ENCODE measurements at places on chromosomes 2 and 18. TPM values are rescaled to one million over a fixed set of nuclear protein-coding genes. Genes with fewer than 3 reads are reported as not detected.

DNA sequence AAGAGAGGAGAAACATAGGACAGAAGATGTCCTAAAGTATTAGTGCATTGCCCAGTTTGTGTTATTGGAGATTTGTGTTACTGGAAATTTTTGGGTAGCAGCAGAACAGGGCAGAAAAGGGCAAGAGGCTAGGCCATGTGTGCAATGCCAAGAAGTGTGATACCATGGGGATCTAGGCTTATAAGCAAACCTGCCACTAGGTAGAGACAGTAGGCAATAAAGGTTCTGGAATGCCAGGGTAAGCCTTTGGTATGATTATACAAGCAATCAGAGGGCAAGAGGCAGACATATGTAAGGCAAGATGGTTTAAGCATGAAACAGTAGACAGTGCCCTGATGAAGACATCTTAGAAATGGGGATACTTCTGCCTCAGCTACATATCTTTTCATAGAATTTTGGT lies 12.3 kb upstream of the CERS6 start:
- no peak overlapping the region for H3K27ac ChIP-seq
- no peak overlapping the region for H3K4me3 ChIP-seq
- no peaks in the 10 kb centered on the region for H3K27me3 ChIP-seq
- DNase-seq: no peak
- peaks cover 2% of the 10 kb centered on the region for H3K4me1 ChIP-seq

FOXD4L1 gene
- total RNA-seq: 0.14 TPM

OXER1 gene
- 1.1 TPM for total RNA-seq

DNA sequence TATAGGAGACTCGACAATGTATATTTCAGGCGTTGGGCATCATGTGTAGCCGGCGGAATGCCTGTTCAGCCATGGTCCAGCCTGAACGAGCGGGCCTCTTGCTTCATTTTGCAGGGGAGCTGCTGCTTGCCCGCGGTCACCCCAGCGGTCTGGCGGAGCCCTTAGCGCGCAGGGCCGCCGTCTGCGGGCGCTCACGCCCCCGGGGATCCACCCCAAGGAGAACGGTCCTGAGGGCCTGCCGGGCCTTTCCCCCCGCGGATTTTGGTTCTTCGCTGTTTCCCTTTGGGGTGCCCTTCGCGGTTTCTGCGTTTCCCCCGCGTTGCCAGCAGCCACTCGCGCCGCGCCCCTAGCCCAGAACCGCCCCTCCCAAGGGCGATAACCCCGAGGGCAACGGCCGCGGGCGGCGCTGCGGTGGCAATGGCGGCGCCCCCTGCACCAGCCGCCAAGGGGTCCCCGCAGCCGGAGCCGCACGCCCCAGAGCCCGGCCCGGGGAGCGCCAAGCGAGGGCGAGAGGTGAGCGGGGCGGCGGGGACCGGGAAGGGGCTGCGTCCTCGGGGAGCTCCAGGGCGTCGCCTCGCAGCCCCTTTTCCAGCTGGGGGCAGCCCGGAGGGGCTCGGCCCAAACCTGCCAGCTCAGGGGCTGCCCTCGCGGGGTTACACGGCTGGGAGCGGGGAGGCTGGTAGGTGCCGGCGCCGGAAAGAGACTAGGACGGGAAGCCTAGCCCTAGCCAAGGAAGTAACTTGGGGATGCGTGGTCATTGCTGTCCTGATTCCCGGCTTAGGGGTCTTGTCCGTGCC lies at the start of gene MFSD2B:
TSS of gene MFSD2B (plus strand) at position 406 of the 797 bp plus-strand sequence. CDS start at position 418, 12 bp downstream.
- peaks cover 42% of the 10 kb centered on the region for H3K27me3 ChIP-seq
- H3K27ac ChIP-seq: no peak within 1 kb of the TSS
- no peak within 1 kb of the TSS for H3K4me3 ChIP-seq

KCNK3 gene
- not detected for total RNA-seq

AQP4 gene
- total RNA-seq: not detected

DNA sequence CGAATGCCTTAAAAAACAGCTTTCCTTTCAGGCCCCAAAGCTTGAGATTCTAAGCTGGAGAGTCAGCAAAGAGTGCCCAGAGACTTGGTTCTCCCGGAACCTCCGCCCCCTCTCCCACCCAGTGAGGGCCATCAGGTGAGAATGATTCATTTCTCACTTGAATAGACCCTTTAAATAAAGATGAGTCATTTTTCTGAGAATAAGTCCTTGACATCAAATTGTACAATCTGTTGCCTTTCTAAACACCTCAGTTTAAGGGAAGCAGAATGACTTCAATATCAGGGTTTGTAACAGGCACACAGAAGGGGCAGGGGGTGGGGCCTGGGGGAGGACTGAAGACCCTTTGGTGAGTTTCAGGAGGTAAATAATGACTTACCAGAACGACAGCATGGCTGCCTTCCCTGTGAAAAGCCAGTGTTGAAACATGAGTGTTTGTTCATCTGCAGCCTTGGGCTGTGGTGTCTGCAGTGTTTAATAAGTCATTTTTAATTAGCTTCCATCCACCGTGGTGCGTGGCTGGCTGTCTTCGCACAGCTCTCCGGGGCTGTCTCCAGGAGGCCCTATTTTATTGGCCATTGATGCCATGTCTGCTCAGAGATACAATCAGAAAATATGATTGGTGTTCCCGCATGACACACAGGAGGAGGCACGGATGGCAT lies 134.9 kb upstream of the ZNF236 start:
- peak overlapping the region; percentile 74 for H3K27ac ChIP-seq
- peaks cover 21% of the 10 kb centered on the region for H3K27me3 ChIP-seq
- peaks cover 15% of the 10 kb centered on the region for H3K4me1 ChIP-seq
- DNase-seq: no peak
- no peak overlapping the region for H3K4me3 ChIP-seq

SCYGR4 gene
- total RNA-seq: not detected

ALKAL2 gene
- 16.3 TPM for total RNA-seq

SDC1 gene
- 0.62 TPM for total RNA-seq

GRCh38 chr18:7452331-7452730 lies 114.8 kb upstream of the PTPRM start:
- no peak for DNase-seq
- no peak overlapping the region for H3K4me3 ChIP-seq
- H3K36me3 ChIP-seq: no peaks in the 10 kb centered on the region
- no peaks in the 10 kb centered on the region for H3K27me3 ChIP-seq

- H3K36me3 ChIP-seq: no peaks in the 10 kb centered on the region
- no peaks in the 10 kb centered on the region for H3K27me3 ChIP-seq
- H3K4me3 ChIP-seq: no peak overlapping the region
- no peak for DNase-seq
Measured at GRCh38 chr2:166814335-166814734, 73.9 kb upstream of the XIRP2 start.

GRCh38 chr2:168449419-168449818 lies 6.7 kb upstream of the CERS6 start:
- H3K36me3 ChIP-seq: peaks cover 4% of the 10 kb centered on the region
- H3K27ac ChIP-seq: no peak overlapping the region
- H3K4me3 ChIP-seq: no peak overlapping the region
- H3K4me1 ChIP-seq: peaks cover 11% of the 10 kb centered on the region
- DNase-seq: no peak

CYTIP gene
- total RNA-seq: 206 TPM

DNA sequence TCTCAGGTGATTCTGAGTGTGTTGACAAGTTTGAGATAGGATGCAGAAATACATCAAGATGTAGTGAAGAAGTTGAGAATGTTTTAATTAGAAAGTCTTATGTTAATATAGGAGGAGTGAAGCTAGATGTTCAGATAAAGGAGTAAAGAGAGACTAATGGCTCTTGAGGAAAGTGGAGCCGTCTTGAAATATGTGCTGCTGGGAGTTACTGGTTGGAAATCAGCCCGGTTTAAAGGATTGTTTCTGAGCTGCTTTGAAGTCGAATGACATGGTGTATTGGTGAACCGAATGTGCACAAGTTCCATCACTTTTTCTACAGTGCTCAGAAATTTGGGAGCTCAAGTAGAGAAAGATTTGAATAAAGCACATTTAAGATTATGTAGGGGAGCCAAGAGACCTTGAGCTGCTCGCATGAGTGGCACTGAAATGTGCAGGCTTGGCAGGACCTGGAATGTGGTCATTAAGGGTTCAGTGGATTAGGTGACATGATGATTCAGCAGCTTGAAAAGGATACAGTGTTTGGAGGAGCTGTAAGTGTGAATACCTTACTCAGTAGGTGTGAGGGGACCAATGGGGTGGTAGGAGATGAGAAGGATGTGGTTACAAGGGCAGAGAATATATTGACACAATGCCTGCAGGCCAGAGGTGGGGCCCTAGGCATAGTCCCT lies 68.6 kb downstream of the CAB39 start:
- peaks cover 91% of the 10 kb centered on the region for H3K36me3 ChIP-seq
- H3K27ac ChIP-seq: peak overlapping the region; percentile 77
- peaks cover 61% of the 10 kb centered on the region for H3K4me1 ChIP-seq
- H3K27me3 ChIP-seq: no peaks in the 10 kb centered on the region

DNA sequence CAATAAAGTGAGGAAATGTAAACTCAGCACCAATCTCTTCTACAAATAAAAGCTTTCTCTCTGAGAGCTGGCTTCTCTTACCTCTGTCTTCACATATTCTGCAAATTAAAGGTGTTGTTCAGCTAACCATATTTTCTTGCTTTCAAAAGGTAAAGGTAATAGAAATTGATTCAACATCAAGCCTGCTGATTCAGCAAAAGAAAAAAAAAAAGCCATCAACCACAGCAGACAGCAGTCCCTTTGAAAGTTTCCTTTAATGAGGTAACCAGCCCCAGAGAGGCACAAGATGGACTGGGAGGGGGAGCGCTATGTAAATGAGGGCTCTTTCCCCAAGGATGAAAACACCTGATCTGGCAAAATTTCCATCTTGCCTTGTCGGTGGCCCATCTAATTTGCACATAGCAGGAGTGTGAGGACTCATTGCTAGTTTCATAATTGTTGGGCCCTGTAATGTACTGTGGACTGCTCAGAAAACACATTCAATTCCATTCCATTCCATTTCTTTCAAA lies 154.9 kb upstream of the SOX11 start:
- H3K27ac ChIP-seq: no peak overlapping the region
- H3K4me1 ChIP-seq: no peaks in the 10 kb centered on the region
- H3K27me3 ChIP-seq: no peaks in the 10 kb centered on the region
- no peak for DNase-seq
- no peaks in the 10 kb centered on the region for H3K36me3 ChIP-seq
- no peak overlapping the region for H3K4me3 ChIP-seq
